Hematopoietic multipotent progenitor cell (in vitro differentiated cells): ENCODE measurements at places on chromosomes 2 and 18.

DNA sequence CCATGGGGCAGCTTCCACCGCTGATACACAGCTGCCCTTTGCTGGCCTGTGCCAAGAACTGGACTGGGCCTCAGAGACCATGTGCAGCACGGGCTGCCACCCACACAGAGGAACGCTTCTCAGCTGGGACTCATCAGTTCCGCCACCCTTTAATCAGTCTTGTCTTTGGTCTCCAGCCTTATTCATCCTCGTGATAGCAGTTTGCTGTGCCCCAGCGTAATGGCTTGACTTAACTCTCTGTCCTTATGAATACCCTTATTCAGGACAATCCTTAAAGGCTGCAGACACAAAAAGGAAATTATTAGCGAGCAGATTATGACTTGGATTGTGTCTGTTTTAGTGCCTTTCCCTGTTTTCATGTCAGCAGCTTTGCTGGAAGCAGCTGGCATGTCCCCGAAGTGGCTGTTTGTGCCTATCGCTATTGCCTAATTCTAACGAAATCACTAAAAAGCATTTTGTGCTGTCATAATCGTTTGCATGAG, 108.9 kb upstream of the DAPL1 start:
- DNase-seq = no peak

DNA sequence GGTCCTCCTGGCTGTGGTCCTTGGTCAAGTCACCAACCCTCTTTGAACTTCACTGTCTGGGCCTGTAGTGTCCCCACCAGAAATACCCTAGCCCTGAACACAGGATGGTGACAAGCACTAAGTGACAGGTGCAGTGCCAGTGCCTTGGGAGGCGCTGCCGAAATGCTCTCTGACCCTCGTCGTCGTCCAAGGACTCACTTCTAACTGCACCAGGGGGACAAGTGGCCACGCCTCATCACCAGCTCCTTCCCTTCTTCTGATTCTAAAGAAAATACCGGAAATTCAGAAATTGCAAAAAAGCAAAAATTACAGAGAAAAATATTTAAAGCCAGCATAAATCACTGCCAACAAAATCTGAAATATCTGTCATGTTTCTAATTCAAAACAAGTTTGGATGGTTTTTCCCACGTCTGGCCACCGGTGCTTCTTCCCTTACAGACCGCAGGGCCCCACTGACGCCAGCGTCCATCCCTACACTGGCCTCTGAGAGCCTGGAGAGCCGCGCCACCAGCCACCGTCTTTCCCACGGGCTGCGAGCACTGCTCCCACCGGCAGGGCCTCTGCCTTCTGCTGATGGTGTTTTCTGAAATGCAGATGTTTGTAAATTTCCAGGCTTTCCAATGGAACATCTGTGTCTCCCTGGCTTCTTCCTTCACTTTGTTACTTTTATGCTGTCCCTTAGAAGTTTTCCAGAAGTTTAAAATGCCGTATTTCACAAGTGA, 37.4 kb upstream of the GPC1 start:
- DNase-seq = no peak

DNA sequence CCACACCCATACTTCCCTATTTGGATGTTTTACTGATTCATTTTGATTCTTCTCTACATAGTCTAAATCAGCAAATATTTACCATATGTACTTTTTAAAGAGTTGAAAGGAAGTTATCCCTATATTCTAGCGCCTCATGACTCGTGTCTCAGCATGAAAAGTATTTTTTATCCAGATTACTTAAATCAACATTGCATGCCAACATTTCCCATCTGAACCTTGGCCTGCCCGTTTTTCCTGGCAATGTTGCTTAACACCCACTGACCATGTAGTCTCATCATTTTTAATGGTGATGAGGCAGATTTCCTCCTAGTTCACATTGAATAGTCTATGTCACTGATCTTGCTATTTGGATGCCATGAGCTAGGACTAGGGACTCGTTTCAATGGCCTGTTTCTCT, 13.2 kb upstream of the SCYGR5 start:
- no peak for DNase-seq

GRCh38 chr2:524442-524841, 152.8 kb downstream of the TMEM18 start:
- DNase-seq = no peak

DNA sequence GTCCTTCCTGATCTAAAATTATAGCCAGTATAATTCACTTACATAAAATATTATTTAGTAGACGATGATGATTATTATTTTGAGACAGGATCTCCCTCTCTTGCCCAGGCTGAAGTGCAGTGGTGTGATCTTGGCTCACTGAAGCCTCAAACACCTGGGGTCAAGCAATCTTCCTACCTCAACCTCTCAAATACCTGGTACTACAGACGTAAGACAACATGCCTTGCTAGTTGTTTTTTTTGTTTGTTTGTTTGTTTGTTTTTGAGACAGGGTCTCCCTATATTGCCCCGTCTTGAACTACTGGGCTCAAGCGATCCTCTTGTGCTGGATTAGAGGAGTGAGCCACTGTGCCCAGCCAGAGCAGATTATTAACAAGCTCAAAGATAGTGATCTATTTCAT, 399.1 kb upstream of the ZNF804A start:
- DNase-seq = no peak

GRCh38 chr18:7388741-7389140, 157.9 kb downstream of the LRRC30 start:
- DNase-seq = no peak

DNA sequence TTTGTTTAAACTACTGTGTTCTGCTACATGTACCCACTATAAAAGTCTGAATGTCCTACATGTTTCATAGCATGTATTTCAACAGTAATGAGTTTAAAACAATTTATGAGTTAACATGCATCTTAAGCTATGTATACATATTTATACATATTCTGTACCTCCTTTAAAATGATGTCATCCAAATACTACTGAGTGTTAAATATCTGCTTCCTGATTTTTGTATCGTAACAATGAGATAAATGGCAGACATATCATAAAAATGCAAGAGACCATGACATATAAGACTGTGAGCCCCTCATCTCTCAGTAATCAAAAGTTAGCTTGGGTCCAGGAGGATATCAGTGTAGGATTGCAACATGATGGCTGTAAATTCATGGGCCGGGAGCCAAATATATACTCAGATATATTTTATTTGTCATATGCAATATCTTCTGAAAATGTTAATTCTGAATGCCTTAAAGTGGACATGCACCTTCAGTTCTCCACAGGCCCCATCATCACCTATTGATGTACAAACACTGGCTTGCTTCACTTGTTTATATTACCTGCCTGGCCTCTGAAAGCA, 3.6 kb downstream of the COL5A2 start:
- DNase-seq = no peak

DNA sequence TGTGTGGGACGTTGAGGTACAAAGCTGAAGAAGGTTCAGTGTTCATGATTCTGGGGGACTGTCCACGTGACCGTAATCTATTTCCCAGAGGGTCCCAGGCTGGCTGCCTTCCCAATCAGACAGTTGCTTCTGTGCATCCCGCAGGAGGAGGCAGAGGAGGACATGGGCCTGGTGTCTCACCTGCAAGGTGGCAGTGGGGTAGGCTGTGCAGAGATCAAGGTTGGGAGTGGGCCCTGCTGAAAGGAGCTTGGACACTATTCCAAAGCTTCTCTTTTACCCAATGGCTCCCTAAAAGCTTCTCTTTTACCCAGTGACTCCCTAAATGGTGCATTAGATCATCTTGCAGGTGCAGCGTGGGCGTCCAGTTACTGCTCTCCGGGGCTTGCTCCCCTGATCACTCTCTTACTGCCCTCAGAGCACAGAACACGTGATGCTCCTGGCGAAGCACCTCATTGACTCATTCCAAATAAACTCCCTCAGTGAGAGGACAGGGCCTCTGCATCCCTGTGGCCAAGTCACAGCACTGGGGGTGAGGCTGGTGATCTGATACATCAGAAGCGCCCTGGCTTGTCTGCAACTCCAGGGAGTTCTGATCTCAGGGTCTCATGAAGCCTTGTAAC, 41.5 kb downstream of the RNF144A start:
- no peak for DNase-seq

- no peak for DNase-seq
Observed at GRCh38 chr2:54895730-54896129, 154.5 kb downstream of the RTN4 start.

DNA sequence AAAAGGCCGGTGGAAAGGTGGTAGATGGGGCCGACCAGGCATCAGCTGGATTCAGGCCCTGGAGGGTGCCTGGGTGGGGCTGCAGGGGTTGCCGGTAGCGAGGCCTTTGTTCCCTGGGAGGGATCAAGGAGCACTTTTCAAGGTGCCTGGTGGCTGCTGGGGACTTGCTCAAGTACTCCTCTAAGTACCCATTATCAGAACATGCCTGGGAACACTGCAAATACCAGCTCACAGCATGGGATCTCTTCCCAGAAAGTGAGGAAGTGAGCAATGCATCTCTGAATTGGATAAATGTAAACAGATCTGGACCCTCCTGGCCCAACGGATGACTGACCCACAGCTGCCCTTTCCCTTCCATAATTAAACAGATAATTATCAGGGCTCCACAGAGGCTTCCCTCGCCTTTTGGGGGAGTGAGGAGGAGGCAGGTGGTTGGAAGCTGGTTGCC, 210.5 kb downstream of the SH3RF3 start:
- no peak for DNase-seq

DNA sequence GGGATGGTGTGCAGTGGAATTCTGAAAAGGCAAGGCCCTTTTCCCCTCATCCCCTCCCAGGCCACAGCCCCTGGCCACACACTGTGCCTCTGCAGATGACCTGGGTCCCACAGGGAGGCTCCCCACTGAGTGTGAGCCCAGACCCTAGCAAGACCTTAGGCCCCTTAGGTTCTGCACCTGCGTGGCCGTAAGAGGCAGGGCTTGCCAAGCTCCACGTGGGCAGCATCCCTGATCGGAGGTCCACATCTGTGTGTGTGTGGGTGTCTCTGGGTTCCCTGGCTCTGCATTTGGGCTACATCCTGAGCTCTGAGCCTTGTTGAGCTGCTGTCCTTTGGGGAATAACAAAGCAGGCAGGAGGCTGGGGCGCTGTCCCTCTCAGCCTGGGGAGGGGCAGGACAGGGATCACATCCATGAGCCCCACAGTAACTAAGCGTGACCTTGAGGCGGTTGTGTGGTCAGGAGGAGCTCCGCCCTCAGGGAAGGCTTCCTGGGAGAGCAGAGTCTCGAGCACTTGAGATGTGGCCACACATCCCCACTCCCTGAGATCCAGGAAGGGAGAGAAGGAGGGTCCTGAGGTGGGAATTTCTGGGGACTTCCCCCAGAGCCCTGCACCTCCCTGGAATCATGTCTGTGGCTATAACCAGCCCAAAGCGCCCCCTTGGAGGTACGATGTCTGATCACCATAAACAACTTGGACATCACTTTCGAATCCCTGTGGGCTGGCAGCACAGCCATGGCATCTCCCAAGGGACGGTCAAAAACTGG, 84.8 kb downstream of the STPG4 start:
- no peak for DNase-seq

- no peak for DNase-seq
Observed at GRCh38 chr2:197704434-197705120, 592 bp upstream of the MARS2 start.

DNA sequence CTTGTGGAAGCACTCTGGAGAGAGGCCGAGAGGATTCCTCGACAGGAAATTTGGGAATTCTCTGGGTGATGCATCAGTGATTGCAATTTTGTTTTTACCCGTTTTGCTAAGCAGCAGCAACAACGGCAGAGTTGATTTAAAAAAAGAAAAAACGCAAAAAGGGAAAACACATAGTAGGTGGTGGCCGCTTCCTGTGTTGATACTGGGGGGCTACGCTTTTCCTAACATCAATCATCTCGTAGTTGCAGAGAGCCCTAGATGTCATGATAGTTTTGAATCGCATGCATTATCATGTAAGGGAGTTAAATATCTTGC, 271 bp upstream of the RBM43 start:
- no peak for DNase-seq

DNA sequence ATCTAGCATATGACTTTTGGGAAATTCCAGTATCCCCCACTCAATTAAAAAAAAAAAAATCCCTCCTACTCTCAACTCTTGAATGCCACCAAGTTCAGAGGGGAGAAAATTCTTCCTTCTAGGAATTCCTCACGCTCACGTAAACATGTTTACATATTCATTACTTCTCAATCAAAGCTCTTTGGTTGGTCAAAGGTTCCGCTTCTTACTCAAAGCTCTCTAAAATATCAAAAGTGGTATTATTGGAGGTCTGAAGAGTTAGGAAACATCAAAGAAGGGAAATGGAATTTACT, 4.1 kb downstream of the DOCK10 start:
- no peak for DNase-seq

GRCh38 chr18:45057955-45058600, 377.4 kb downstream of the SETBP1 start:
- DNase-seq = no peak

DNA sequence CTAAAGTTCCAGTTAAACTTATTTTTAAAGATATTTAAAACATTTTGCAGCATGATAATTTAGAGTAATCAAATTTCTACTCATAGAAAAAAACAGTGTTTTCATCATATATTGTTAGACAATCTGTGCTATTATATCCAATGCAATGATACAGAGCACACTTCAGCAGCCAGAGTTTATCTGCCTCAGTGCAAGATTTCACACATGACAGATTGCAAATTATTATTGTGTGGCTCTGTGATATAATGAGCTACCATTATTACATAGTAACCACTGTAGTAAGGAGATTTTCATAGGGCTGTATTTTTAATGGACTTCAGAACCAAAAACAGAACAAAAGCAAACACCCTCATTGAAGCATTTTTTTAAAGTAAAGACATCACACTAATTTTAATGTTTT, 762.4 kb downstream of the DSC3 start:
- no peak for DNase-seq

DNA sequence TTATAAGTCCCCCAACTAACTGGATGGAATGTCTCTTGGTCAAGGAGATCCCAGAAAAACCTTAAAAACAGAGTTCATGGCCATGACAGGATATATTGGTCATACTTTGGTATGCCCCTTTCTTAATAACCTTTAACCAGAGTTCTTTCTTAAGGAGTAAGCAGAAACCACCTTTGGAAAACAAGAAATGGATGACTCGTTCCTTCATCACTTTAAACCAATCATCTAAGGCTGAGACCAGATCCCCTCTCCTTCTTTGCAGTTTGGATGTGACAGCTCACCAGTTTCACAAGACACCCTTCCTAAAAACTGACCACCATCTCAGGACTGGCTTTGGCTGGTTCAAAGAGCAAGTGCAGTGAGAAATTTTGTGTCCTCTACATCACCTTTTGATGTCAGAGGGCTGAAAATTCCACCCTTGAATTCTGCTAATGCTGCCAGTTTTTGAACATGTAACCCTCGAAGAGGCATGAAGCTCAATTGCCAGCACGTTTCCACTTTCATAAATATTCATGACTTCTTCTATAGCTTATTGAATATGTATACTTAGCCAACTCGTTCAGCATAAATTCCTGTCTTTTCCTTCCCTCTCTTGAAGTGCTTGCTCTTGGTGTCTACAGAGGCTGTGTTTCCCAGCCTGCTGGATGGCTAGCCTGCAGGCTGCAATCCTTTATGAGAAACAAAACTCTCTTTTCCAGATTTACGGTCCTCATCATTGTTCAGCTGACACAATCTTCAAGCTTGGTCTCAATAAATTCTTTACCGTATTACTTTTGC, 1323.5 kb upstream of the TMEFF2 start:
- no peak for DNase-seq

DNA sequence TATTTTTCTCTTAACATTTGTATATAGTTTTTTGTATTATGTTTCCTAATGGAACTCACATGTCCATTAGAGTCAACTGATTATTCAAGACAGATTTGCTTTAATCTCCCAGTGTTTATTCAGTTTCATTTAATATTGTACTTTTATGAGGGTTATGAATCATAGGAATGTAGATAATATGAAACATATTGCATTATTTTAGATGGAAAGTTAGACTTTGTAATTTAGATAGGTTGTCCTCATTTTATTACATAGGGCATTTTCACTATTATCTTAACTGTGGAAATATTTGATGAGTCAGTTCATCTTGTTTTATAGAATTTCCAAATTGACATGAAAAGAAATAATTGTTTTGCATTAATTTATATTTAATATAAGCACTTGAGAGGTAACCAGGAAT, 240.8 kb downstream of the PLCL1 start:
- no peak for DNase-seq
